ENCODE measurements at places on chromosomes 2 and 18.

- DNase-seq = no peak
Measured at GRCh38 chr2:11505652-11506610, 27.9 kb upstream of the GREB1 start.

- no peak for DNase-seq
Measured at GRCh38 chr18:27599202-27599829, 414.2 kb upstream of the CHST9 start.

DNA sequence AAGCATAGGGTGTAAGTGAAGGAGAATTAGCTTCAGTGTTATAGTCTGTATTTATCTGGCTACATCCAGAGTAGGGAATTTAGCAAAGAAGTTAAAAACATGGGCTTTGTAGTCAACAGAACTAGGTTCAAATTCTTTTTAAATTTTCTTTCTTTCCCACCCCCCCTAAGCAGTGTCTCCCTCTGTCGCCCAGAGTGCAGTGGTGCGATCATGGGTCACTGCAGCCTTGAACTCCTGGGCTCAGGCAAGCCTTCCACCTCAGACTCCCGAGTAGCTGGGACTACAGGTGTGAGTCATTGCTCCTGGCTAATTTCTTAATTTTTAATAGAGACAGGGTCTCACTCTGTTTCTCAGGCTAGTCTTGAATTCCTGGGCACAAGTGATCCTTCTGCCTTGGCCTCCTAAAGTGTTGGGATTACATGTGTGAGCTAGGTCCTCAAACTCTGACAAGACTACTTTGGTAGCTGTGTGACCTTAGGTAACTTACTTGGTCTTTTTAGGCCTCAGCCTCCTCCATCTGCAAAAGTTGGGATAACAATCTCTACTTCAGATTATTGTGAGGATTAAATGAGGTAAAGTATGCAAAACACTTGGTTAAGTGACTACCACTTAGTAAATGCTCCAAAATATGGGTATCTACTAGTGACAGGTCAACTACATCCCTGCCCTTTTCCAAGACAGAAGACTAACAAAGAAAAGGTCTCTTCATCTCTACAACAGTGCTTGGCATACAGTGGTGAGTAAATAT is 17.8 kb downstream of the DOK1 start:
- DNase-seq = no peak

GRCh38 chr2:205386109-205386508 is 296.2 kb upstream of the NRP2 start:
- DNase-seq = no peak

- no peak for DNase-seq
Measured at GRCh38 chr2:15893085-15893484, 47.3 kb upstream of the MYCN start.

- DNase-seq = no peak
Measured at GRCh38 chr2:62996534-62997186, 54.0 kb upstream of the OTX1 start.

DNA sequence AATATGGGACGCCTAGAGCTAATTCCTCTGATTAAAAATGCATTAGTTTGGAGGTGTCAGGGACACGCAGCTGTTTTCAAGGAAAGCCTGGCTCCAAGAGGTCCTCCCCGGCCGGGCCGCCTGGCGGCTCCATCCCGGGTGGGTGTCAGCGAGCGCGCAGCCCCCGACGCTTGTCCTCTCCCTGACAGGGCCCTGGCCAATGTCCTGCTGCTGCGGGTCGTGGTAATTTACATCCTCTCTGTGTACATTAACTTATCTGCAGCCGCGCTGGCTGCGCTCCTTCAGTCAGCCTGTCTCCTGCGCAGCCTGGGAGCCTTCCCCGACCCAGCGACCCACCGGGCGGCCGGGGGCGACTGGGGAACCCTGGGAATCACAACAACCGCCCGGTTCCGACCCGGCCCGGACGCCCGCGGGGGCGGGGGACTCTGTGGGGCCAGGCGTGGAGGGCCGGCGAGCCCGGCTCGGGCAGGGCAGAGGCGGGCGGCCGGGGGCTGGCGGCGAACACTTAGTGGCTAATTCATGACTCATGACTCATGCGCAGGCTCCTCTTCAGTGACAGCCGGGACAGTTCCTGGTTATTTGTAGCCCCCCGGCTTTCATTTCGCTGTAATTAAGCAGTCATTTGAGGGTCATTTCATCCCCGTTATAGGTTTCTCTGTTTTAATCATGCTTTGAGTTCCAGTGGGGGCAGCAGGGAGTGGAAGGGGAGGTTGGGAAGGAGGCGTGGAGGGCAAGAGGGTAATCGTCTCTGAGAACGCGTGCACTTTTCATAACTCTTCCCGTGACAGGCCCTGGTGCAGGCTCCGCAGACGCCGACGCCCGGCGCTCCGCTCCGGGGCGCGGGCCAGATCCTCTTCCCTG is 141.9 kb upstream of the CTAGE1 start:
- DNase-seq = no peak

Data from T follicular helper cell (primary cell).